ENCODE measurements at places on chromosomes 6 and 20.

DNA sequence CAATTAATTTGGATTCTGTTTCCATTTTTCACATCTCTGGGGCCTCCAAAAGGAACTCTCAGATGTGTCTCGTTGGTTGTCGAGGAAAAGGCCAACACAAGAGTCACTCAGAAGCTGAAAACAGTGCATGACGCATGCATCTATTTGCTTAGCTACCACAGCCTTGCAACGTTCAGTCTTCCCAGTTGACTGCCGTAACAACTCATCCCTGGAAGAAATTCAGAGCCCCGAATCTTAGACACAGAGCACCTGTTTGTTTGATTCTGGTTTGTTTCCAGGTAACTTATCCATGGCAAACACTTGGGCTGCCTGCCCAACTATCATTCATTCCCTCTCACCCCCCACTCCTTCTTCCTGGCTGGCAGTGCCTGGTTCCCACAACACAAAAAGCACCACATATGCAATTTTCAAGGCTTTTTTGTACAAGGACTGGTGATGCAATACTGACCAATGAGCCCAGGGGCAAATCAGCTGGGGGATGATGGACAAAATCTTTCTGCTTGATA lies 60.5 kb downstream of the ZMYND8 start:
- no peak for DNase-seq

DNA sequence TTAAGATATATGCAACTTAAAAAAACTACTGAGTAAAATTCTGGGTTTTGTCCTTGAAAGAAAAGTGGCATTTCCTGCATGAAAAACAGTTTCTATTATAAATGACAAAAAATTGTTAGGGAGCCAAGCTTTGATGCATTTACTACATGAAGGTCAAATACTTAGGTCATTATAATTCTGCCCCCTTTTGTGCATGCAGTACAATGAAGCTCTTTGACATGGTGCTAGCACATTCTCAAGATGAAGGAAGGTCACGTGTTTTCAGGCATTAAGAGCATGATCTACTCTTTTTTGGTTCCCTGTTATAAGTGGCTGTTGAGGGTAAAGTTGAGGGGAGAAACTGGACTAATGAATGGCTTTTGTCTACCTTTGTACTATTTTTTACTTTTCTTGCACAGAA lies 72.7 kb downstream of the FOXO3 start:
- DNase-seq: no peak

DNA sequence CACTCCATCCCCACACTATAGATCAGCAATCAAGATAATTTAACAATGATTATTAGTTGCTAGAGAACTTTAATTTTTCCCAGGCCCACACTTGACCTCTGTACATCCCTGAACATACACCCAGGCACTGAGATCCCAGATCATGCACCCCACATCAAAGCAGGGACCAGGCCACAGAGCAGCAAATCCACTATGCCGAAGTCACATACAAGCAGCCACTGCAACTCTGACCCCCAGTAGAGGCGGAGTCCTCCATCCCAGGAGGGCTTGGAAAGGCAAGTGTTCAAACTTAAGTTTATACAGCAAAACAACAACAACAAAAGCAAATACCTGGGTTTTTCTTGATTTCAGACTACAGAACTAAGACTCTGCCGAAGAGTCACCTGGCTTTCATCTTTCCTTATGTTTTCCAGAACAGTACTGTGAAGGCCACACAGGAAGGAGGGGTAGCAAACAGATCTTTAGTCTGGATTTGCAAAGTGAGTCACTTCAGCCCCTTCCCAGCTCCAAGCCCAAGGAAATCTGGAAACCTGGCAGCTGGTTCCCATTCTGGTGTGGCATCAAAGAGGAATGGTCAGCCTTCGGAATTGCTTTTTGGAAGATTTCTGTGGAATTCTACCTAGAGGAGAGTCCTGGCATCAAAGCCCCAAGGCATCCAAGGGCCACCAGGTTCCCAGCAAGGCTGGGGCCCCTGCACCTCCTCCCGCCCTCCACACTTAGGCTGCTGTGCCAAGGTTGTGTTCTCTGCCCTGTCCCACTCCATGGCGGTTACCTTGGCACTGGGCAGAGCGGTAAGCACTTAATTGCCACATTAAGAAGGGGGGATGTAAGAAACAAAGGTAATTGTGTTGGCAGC lies 7.3 kb downstream of the JAG1 start:
- DNase-seq: no peak

- no peak for DNase-seq
Observed at GRCh38 chr6:101662111-101662897, 268.8 kb downstream of the GRIK2 start.

GRCh38 chr6:14375930-14376329 lies 258.4 kb downstream of the CD83 start:
- DNase-seq: no peak

- DNase-seq: no peak
Observed at GRCh38 chr20:60035486-60035885, 77.3 kb downstream of the CDH26 start.
